ENCODE measurements at places on chromosomes 7 and 10. TPM values are rescaled to one million over a fixed set of nuclear protein-coding genes. Genes with fewer than 3 reads are reported as not detected.
A peak's percentile ranks its signal among the peaks of the same experiment; 100 is the strongest.

DNA sequence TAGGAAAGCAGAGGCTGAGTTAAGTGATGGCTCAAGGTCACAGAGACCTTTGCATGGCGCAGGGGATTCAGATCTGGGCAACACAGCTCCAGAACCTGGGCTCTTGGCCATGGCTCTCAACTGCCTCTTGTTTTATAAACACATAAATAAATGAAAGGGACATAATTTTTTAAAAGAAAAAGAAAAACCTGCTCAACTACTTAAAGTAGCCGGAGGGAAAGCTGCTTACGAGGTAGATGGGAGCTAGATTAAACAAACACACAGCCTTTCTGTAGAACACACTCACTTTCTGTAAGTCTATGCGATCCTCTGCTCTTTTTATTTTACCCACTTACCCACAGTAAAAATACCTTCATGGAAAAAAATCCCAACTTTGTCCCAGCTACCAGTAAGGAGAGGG is 81.3 kb downstream of the PIP4K2A start:
- H3K4me1 ChIP-seq: peaks cover 7% of the 10 kb centered on the region
- no peak overlapping the region for H3K4me3 ChIP-seq
- no peak for DNase-seq
- no peaks in the 10 kb centered on the region for H3K27me3 ChIP-seq
- H3K36me3 ChIP-seq: no peaks in the 10 kb centered on the region
- no peak overlapping the region for H3K27ac ChIP-seq

DNA sequence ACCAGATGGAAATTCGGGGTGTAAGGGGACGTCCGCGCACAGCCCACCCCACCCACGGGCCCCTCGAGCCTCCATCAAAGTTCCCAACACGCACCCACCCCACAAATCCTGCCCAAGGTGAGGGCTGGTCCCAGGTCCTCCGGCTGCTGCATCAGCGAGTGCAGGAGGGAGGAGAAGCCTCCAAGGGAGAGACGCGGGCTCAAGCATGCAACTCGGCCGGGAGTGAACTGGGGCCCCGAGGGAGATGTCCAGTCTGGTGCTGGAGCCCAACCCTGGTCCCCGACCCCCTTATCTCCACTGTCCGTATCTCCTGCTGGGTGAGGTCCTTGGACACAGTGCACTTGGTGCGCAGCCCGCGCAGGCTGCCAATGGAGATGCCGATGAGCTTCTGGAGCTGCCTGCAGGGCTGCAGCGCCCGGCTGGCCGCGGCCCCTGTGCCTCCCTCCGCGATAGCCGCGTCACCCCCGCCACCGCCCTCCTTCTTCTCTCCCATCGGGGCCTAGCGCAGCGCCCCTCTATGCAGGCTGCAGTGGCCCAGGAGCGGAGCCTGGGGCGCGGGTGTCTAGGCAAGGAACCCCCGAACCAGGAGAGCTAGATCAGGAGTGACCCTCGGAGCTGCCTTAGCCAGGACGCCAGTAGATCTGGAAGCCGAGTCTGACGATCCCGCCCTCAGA is 489.2 kb downstream of the ZNF33B start:
- no peaks in the 10 kb centered on the region for H3K4me1 ChIP-seq
- no peaks in the 10 kb centered on the region for H3K36me3 ChIP-seq
- no peak overlapping the region for H3K27ac ChIP-seq

DNA sequence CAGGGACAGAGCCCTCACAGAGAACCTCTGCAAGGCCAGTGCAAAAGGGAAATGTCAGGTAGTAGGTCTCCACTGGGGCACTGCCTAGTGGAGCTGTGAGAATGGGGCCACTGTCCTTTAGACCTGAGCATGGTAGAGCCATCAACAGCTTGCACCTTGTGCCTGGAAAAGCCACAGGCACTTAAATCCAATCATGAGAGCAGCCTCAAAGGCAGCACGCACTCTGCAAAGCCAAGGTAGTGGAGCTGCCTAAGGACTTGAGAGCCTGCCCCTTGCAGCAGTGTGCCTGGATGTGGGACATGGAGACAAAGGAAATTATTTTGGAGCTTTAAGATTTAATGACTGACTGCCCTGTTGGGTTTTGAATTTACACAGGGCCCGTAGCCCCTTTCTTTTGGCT is 918.5 kb upstream of the POT1 start:
- H3K27ac ChIP-seq: no peak overlapping the region
- H3K4me1 ChIP-seq: no peaks in the 10 kb centered on the region
- no peak for DNase-seq
- no peak overlapping the region for H3K4me3 ChIP-seq
- no peaks in the 10 kb centered on the region for H3K36me3 ChIP-seq

DNA sequence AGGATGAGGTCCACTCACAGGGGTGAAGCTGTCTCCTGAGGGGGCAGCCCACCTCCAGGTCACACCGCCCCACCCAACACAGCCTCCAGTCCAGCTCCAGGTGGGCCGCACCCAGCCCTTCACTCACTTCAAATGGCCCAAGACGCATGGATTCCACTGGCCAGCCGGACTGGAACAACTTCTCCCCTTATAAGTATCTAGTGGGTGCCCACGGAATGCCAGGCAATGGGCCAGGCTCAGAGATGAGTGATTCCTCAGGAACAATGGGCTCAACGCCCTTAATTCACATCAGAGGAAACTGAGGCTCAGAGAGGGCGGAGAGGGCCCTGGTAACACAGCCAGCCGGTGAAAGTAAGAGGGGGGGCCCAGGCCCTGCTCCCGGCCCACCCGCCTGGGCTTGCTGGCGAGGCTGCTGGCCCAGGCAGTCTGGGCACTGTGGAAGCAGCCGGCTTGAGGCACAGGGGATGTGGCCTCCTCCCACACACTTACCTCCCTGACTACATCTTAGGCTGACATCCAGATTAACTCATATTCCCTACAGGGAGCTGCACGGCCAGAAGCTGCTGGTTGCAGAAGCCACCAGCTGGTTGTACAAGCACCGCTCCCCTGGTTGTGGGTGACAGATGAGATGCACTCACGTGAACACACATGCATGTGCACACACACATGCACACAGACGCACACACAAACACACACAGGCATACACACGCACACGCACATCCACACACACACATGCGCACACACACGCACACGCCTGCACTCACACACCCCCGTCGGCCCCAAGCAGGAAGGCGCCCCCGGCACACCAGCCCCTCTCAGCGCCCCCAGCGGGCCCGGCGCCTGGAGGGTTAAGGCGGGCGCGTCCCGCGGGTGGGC is 1.0 kb upstream of the FAM20C start:
- H3K27ac ChIP-seq: peak overlapping the region; percentile 75
- H3K27me3 ChIP-seq: no peaks in the 10 kb centered on the region
- H3K4me3 ChIP-seq: peak overlapping the region; percentile 47
- H3K4me1 ChIP-seq: peaks cover 14% of the 10 kb centered on the region
- peak; percentile 95 for DNase-seq

- H3K4me3 ChIP-seq: no peak overlapping the region
- no peaks in the 10 kb centered on the region for H3K36me3 ChIP-seq
- DNase-seq: peak; percentile 90
- H3K27ac ChIP-seq: no peak overlapping the region
Measured at GRCh38 chr10:69202332-69202731, 17.8 kb upstream of the HKDC1 start.

- H3K4me1 ChIP-seq: peaks cover 51% of the 10 kb centered on the region
- no peaks in the 10 kb centered on the region for H3K27me3 ChIP-seq
- H3K36me3 ChIP-seq: no peaks in the 10 kb centered on the region
- H3K4me3 ChIP-seq: no peak overlapping the region
Measured at GRCh38 chr7:130371046-130371445, 9.2 kb upstream of the CPA1 start.

DNA sequence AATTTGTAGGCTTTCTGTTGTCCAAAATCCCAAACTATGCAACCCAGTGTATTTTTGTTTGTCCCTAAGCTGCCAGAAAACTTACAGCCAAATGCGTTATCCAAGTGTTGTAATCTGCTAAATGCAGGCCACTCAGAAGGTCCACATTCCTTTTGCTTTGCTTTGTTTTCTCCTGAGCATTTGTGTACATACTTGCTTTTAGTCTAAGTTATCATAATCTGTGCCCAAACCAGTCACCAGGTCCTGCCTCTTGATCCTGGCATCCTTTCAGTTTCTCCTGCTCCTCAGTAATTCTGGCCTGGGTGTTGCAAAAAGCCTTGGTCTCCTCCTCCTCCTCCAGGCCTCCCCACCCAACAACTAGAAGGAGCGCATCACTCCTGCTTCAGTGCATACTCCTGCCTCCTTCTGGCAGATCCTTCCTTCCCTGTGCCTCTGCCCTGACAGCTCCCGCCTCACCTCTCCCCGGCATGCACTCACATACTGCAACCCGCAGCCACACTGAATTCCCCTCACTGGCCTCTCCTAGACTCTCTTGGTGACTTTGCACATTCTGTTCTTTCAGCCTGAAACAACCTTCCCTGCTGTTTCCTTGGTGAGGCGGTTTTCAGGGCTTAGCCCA is 2.3 kb downstream of the DENND2A start:
- H3K4me1 ChIP-seq: peaks cover 30% of the 10 kb centered on the region
- no peak overlapping the region for H3K4me3 ChIP-seq
- peak; percentile 54 for DNase-seq
- H3K27ac ChIP-seq: peak overlapping the region; percentile 94

DNA sequence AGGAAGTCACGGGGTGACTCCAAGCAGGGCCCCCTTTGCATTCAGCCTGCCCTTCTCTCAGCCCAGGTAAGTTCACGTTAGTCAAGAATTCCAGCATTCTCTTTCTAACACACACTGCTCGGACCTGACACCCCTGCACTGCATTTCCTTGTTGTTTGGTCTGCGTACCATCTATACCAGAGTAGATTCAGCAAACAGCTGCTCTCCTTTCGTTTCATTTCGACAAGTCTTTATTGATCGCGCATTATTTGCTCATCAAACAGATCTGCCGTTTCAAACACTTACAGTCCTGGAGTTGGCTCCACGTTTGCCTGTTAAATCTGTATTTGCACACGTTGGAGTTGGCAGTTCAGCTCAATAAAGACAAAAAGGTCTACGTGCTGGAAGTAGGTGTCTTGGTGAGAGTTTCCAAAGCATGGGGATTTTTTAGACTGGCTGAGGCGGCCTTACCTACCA is 495.1 kb downstream of the RPS24 start:
- no peak overlapping the region for H3K4me3 ChIP-seq
- no peaks in the 10 kb centered on the region for H3K27me3 ChIP-seq
- H3K27ac ChIP-seq: no peak overlapping the region
- no peaks in the 10 kb centered on the region for H3K36me3 ChIP-seq
- DNase-seq: no peak

- H3K36me3 ChIP-seq: no peaks in the 10 kb centered on the region
- H3K27ac ChIP-seq: no peak overlapping the region
- H3K4me1 ChIP-seq: peaks cover 2% of the 10 kb centered on the region
- no peak overlapping the region for H3K4me3 ChIP-seq
- no peak for DNase-seq
Measured at GRCh38 chr10:132965411-132966057, 23.2 kb upstream of the CFAP46 start.

STEAP1 gene
- 69.9 TPM for total RNA-seq

ASNS gene
- total RNA-seq: 116 TPM

PLEKHA8 gene
- total RNA-seq: 15.5 TPM

DDX56 gene
- total RNA-seq: 44.4 TPM

MAP3K8 gene
- total RNA-seq: 20.0 TPM

CPXM2 gene
- 48.1 TPM for total RNA-seq

FAM25G gene
- not detected for total RNA-seq
